ENCODE measurements at places on chromosomes 5 and 9. TPM values are rescaled to one million over a fixed set of nuclear protein-coding genes. Genes with fewer than 3 reads are reported as not detected.

DNA sequence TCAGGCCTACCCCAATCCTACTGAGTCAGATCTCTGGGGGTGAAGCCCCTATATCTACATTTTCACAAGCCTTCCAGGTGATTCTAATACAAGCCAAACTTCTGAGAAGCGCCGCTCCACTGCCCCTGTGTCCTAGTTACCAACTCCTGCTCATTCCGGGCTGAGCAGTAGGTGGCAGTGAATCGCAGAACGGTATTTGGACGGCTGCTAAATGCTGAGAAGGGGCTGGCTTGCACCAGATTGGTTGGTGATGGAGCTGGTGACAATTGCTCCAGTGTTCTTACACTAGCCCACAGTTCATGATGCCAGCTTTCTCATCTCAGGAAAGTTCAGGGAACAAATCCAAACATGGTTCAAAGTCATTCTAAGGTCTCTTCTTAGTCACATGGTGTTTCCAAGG lies 31.1 kb upstream of the FGF1 start:
- DNase-seq: peak; percentile 54

GRCh38 chr5:7813007-7813406 lies 37.9 kb downstream of the CFAP90 start:
- DNase-seq: no peak

DNA sequence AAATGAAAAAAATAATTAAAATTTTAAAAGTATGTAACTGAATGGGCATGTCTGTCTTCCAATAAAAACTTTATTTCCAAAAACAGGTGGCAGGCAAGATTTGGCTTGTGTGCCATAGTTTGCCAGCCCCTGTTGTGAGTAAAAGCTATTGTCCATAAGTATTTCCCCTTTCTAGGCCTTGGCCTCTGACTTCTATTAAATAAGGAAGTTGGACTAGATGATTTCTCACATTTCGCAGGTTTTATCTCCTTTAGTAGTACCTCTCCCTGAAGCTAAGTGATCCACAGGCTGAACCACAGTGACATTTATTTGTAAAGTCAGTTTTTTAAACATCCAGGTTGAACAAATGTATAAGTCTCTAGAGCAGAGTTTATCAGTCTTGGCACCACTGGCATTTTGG lies 41.3 kb downstream of the RECK start:
- DNase-seq: no peak

- DNase-seq: no peak
Measured at GRCh38 chr5:25579111-25579510, 934.3 kb upstream of the CDH10 start.

DNA sequence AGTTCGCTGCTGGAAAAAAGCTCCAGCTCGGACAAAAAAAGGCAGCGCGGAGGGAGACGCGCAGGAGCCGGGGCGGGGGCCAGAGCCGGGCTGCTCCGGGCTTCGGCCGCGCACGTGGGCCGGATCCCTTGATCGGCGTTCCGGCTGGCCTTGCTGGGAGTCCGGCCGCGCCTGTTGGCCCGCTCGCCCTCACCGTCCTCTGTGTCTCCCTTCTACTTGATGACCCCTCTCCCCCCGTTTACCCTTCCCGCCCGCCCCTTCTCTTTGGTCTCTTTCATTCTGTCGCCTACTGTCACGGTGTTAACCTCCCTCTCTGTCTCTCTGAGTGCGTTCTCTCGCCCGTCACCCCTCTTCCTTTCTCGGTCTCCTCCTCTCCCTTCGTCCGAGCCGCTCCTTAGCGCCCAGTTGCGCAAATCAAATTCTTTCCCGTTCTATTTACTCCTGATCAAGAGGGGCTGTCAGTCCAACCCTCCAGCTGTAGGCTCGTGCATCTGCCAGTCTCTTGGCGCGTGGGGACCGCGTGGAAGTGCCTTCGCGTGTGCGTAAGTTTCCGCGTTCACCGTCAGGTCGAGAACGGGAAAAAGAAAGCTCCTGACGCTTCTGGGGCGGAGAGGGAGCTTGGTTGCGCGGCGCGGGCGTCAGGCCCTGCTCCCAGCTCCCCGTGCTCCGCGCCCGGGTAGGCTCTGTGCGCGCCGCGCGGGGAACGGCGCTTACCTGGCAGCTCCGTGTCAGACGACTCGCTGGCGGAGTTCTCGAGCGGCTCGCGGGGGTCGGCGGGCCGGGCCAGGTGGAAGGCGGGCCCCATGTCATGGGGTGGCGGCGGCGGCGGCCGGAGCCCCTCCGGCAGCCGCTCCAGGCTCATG lies 798 bp downstream of the PITX1 start:
- peak; percentile 18 for DNase-seq

DNA sequence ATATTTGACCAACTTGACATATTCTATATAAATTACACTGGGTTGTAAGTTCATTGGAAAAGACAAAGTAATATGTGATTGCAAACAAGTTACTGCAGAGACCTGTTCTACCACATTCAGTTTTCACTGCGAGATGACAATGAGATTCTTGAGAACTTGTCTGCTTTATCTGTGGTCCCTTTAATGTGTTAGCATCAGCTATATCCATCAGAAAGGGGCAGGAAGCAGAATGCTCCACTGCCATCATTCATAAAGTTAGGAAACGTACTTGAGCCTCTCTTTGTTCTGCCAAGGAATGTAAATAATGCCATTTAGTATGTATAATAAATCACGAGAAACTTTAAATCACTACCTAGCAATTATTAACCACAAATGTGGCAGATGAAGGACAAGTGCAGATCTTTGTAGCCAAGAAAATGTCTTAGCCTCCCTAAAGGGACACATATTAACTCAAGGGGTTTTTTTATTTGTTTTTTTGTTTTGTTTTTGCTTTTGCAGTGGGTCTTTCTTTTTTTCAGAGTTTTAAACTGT lies 59.4 kb downstream of the GIN1 start:
- no peak for DNase-seq

DNA sequence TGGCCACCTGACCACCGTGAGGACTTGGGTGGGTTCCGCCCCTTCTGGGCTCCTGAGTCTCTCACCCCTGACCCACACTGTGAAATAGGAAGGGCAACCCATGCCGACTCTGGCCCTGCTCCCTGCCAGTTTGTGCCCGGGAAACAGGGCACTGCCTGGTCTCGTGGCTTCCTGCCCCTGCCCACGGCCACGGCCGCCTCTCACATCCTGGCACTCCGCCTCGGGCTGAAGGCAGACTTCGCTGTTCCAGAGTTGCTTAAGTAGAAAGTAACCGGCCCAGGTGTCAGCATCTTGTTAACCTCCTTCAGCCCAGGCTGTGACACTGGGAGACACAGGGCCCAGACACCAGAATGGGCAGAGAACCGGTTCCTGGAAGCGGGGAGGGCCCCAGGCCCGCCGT lies 68.7 kb upstream of the RNU6ATAC start:
- no peak for DNase-seq

DNA sequence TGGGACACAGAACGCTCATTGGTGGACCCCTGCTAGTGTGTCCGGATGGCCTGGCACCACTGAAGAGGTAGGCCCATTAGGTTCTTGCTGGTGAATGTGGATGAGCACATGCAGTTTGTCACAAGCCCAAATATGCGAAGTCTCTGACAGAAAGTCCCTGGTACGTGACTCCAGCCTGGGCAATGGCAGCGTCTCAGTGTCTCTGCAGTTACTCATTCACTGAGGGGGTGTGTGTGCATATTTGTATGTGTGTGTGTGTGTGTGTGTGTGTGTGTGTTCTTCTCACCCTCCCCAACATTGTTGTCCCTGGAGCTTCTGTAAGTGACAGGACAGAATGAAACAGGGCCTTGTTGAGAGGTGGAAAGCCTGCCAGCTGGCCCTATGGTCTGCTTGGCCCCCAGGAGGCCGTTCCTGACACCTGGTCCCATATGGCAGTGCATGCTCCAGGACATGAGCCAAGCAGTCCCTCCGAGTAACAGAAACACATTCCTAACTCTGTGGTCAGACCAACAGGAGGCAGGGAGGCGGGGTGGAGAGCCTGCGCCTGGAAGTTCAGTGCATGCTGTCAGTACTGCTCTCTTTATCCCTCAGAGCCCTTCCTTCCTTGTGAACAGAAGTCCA lies 169.9 kb downstream of the SLC28A3 start:
- peak; percentile 45 for DNase-seq

GRCh38 chr9:89207026-89207425 lies 28.4 kb upstream of the SHC3 start:
- DNase-seq: no peak

GRCh38 chr5:66440202-66440680 lies 156.0 kb upstream of the MAST4 start:
- no peak for DNase-seq

GRCh38 chr9:134925011-134925511 lies 7.3 kb upstream of the FCN1 start:
- DNase-seq: no peak

GRCh38 chr9:24816006-24816405 lies 270.3 kb upstream of the IZUMO3 start:
- no peak for DNase-seq

GRCh38 chr9:111598733-111599091 lies 735 bp downstream of the PTGR1 start:
- peak; percentile 56 for DNase-seq

- no peak for DNase-seq
Measured at GRCh38 chr9:135906291-135907005, 898 bp downstream of the CAMSAP1 start.

- no peak for DNase-seq
Measured at GRCh38 chr5:17378346-17378997, 119.6 kb upstream of the TAF11L2 start.

- DNase-seq: peak; percentile 30
Measured at GRCh38 chr9:83706676-83707517, 861 bp downstream of the UBQLN1 start.

DNA sequence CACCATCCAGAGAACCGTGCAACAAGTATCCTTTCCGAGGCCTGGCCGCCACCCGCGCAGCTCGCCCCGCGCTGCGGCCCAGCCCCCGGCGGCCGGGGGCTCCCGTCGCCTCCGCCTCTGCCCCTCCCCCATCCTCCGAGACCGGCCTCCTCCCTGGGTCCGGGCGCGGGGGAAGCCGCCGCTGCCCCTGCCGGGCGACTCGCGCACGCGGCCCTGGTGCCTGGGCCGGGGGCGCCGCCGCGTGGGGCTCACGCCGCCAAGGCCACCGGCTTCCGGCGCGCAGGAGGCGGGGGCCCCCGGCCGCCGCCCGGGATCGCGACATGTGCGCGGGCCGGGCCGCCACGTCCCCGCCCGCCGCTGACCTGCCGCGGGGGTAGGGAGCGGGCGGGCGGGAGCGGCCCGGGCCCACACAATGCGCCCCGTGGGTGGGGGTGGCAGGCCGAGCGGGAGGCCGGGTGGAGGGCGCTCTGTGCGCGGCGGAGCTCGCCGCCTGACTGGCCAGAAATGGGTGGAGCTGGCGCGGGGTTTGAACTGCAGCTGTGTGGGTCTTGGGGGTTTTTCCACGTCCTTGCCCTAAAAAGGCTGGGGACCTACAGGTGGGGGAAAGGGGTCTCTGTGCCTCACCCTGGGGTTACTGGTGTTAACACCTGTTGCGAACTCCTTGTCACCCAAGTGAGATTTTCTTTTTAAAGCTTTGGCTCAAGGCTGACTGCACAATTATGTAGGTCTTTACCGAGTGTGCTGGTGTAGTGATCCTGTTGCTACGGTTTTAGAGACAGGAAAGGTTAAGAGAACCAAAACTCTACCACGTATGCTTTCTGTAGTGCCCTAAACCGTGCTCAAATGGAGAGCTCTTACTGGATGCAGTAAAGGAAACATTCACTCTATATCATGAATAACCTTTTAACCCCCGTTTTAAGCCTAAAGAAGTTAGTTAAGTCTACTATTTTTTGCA lies 32.3 kb downstream of the TNPO1 start:
- peak; percentile 12 for DNase-seq

DNA sequence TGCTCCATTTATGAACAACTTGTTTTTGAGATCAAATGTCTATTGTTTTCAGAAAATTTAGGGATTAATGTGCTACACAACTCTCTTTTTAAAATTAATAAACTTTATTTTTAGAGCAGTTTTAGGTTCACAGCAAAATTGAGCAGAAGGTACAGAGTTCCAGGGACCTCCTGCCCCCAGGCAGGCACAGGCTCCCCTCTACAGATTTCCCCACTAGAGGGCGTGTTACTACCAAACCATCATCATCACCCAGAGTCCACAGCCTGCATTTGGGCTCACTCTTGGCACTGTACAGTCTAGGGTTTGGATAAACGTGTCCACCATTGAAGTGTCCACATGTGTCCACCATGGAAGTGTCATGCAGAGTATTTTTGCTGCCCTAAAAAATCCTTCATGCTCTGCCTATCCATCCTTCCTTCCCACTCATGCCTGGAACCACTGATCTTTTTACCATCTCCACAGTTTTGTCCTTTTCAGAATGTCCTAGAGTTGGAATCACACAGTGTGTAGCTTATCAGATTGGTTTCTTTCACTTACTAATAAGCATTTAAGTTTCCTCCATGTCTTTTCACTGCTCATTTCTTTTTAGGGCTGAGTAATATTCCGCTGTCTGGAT lies 61.7 kb downstream of the MRPL36 start:
- DNase-seq: peak; percentile 31

GRCh38 chr9:112601636-112602035 lies 115.0 kb downstream of the KIAA1958 start:
- DNase-seq: no peak

GRCh38 chr9:120989065-120989464 lies 61.0 kb downstream of the C5 start:
- no peak for DNase-seq

- DNase-seq: no peak
Measured at GRCh38 chr9:109868722-109869121, 88.7 kb downstream of the PALM2AKAP2 start.

- no peak for DNase-seq
Measured at GRCh38 chr5:139843991-139844390, 48.4 kb downstream of the PSD2 start.

DNA sequence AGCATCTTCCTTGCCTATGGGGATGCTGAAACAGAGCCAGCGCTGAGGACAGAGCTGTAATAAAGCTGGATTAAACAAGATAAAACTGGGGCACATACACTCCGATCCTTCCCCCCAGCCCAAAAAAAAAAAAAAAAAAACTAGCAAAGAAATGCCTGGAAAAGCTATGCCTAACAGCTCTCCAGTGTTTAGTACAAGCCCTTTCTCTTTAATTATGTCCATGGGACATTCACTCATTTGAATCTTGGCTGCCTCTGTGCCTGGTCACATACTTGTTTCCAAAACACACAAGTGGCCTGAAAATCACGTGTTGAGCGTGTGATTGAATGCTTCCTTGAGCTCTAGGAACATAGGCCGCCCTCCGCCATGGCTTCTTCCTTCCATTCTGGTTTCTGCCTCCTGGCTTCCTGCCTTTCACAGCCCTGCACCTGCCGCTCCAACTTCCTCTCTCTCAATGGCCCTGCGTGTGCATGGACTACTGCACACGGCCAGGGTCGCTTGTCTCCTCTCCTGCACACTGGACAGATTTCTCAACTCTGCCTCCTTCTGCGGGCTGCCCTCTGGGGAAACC lies 111.0 kb upstream of the RETREG1 start:
- DNase-seq: no peak

GRCh38 chr5:107523029-107523680 lies 147.6 kb downstream of the EFNA5 start:
- DNase-seq: no peak

GRCh38 chr9:36039696-36040095 lies 3.0 kb downstream of the RECK start:
- no peak for DNase-seq

GRCh38 chr5:25029004-25029403 lies 384.2 kb upstream of the CDH10 start:
- no peak for DNase-seq

GRCh38 chr9:108056084-108056804 lies 566.7 kb upstream of the KLF4 start:
- no peak for DNase-seq

IFNA14 gene
- total RNA-seq: not detected

GPR151 gene
- total RNA-seq: not detected

SLC27A6 gene
- total RNA-seq: not detected

STXBP1 gene
- 4.4 TPM for total RNA-seq

AFAP1L1 gene
- total RNA-seq: 0.66 TPM

FYB1 gene
- not detected for total RNA-seq

ACTL7B gene
- total RNA-seq: not detected

FBXL7 gene
- total RNA-seq: 0.07 TPM

SEMA6A gene
- total RNA-seq: 2.9 TPM

RAD17 gene
- 29.8 TPM for total RNA-seq

TMC1 gene
- total RNA-seq: 0.02 TPM
